Stimulated activated CD4-positive, alpha-beta T cell treated with anti-CD3 and anti-CD28 coated beads, Interleukin-15, amount 100 ng/mL, for 48 hours (primary cell): ENCODE measurements at places on chromosomes 5 and 9.

- DNase-seq: no peak
Observed at GRCh38 chr5:6202968-6203365, 175.4 kb downstream of the MED10 start.

GRCh38 chr5:61228691-61229280 is 66.5 kb upstream of the SMIM15 start:
- no peak for DNase-seq

DNA sequence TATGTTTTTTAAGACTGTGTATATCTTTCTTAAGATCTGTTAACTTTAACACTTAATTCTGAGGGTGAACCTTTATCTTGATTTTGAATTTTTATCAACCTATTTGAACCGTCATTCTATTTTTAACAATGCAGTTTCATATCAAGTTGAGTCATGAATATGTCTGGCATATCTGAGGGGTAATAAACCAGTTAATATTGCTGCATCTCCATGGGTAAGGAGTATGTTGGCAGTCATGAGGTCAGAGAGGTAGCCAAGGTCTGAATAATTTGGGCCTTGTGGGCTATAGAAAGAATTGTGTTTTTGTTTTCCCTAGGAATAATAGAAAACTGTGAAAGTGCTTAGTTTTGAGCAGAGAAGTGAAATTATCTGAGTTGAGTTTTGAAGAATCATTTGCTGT is 419.0 kb downstream of the PLK2 start:
- DNase-seq: no peak

GRCh38 chr5:107146901-107147300 is 523.8 kb downstream of the EFNA5 start:
- DNase-seq: no peak

DNA sequence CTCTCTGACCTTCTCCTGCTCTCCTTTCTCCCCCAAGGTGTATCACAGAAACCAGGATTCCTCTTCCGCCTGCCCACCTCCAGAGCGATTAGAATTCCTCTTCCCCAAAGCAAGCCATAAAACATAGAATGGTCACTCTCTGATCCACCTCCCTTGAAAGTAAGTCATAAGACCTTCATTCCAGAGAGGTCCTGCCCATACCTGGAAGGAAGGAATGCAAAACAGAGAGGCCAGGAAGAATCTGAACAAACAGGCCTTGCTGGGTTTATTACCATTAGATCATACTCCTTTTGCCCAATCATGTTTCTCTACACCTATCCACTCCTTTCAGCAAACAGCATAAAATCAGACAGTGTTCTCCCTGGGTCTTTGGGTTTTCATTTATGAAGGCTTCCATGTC is 21.0 kb downstream of the CDKL3 start:
- no peak for DNase-seq

- no peak for DNase-seq
Observed at GRCh38 chr5:175542232-175542965, 64.0 kb downstream of the SFXN1 start.
